ENCODE measurements at places on chromosomes 11 and 22.
A peak's percentile ranks its signal among the peaks of the same experiment; 100 is the strongest.

DNA sequence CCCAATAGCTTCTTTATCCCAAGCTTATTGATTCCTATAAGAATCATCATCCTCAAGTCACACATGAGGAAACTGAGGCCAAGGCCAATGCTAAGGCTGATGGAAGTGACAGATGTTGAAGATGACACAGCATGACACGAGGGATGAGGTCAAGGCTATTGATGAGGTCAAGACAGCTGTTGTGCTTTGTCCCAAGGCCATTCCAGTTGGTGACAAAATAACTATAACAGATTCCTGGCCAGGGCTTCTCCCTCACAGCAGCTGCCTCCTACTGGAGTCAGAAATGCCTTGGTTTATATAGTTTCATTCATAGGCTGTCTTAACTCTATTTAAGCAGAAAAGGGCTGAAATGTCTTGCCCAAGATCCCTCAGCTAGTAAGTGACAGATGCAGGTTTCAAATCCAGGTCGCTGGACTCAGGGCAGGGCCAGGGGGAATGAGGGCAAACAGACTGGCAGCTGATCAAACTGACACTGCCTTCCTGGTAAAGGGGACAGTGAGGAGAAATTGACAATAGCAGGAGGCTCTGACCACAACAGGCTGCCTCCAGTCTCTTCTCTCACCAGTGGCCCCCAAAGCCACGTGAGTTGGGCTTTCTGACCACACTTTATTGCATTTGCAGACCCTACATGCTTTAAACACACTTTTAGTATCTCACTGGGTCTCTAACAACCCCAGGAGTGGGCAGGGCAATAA, 16.5 kb downstream of the MIF start:
- DNase-seq: no peak

- no peak for DNase-seq
Observed at GRCh38 chr11:72762641-72763304, 10.6 kb upstream of the ARAP1 start.

DNA sequence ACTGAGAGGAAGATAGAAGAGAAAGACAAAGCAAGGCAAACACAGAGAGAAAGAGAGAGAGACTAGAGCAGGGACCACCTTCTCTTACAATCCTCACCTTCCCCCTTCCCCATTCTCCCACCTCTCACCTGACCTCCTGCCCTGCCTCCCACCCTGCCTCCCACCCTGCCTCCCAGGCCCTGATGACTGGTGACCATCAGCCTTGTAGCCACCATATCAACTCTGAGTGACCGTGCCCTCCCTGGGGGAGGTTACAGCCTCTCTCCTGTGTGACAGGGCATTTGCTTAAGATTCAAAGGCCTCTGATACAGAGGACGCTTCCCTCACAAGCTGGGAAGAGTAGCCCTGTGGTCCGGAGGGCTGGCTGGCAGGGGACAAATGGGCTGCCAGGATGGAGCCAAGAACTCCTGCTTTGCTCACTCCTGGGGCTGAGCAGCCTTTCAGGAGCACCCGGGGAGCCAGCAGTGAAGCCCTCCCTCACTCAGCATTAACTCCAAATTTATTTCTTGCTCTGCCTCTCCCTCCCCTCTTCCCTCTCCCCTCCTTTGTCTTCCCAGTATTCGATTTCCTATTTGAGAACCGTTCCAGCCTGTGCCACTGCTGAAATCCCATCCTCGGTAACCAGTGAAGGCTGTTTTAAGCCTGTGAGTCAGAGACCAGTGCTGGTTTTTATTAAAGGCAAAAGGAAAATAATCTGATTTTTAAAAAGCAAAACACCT, 125.2 kb upstream of the SYT13 start:
- DNase-seq: no peak

DNA sequence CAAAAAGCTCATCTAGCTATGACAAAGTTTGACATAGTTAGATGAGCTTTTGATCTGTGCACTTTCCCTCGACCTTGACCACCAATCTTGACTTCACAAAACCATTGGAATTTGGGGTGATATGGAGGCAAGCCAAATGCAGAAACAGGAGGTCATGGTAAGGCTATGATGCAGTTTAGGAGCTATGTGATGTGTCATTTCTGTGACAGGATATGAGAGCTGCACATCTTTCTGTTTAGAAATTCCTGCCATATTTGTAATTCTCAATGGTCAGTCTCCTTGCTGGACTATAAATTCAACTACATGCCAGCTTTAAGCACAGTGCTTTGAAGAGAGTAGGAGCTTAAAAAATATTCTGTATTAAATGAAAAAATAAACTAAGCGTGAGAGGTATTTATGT, 12.9 kb downstream of the OR51B6 start:
- no peak for DNase-seq

GRCh38 chr11:71372693-71373657, 75.2 kb downstream of the DHCR7 start:
- no peak for DNase-seq

DNA sequence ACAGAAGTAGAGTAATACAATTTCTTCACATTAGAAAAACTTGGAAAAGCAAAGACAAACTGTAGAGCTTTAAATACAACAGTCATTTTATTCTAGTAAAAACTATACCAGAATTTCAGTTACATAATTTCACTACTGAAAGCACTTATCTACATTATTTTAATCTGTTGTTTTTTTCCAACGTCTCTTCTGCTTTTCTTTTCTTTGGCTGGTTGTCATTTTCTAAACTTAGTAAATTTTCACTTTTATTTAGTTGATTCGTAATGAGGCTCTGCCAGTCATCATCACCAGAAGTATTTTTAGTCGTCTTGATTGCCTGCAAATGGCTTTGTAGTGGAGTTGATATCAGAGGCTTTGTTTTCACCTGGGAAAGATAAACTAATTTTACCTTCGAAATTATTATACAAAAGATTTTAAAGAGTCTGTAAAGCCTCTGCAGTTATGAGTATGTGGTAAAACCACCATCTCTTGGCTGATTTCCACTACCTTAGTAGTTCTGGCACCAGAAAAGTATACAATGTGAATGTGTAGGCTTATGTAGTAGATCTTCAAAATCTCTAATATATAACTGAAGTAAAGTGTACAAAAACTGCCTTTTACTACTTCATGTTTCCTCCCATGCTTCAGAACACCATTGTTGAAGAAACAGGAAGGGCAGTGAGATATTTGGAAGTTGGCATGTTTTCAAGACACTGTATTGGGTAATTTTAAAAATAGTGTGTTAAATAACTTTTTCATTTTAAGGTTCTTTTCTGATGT, 19.2 kb downstream of the EIF3M start:
- DNase-seq: no peak

- DNase-seq: no peak
Observed at GRCh38 chr11:119895981-119896380, 167.0 kb upstream of the NECTIN1 start.

- no peak for DNase-seq
Observed at GRCh38 chr22:49185312-49185969, 642.2 kb downstream of the BRD1 start.

DNA sequence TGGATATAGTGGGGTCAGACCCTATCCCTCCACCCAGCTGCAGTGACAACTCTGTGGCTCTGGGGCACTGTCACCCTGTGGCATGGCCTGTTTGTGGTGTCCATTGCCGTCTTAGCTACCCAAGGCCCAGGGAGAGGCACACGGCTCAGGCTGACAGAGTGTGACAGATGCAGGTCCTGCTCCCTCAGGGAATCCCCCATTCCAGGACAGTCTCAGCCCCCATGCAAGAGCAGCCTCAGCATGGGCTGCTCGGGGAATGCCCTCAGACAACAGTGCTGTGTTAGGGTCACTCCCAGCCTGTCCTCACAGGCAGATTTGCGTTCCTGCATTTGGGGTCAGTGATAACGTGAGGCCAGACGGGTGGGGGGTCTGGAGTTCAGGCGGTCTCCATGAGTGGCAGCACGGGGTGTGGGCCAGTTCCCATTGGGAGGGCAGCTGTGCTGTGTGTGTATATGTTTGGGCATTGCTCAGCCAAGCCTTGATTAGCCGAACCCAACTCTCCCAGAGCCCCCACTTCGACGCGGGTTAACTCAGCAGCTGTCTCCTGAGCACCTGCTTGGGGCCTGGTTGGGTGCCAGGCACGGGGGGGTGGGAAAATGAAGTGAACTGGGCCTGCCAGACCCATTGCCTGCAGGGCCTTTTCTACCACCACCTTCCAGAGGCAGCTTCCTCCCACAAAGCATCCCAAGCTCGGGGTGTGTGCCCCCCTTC, 5.3 kb upstream of the KCNQ1OT1 start:
- DNase-seq: no peak

DNA sequence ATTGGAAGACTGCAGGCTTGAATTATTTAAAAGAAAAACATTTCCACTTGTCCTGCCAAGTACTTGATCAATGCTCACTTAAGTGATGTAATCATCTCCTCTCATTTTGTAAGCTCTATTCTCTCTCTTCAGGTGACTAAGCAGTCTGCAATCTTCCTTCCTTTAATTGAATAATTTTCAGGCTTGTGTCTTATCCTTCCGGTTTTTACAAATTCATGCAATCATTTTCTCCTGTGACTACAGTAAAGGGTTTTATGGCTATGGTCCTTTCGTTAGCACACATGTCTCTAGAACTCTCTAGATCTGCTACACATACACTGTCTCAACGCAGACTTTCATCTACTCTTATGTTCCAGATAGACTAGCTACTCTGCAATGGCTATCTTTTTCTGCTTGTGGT, 12.6 kb upstream of the UPB1 start:
- DNase-seq: no peak

GRCh38 chr11:8283100-8283464, 19.4 kb upstream of the LMO1 start:
- no peak for DNase-seq

DNA sequence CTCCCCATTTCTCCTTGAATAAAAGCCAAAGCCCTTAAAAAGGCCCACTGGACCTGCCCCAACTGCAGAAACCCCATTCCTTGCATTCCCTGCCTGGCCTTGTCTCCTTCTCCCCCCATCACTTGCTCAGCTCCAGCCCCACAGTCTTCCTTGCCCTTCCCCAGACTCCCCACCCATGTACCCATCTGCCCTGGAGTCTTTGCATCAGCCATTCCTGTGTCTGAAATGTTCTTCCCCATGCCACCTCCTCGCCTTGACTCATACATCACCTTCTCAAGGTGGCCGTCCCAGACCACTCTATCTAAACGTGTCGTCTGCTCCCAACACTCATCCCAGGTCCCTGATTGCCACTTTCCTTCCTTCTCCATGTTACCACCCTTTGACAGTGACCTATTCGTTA, 77.4 kb upstream of the SHANK2 start:
- DNase-seq: no peak

DNA sequence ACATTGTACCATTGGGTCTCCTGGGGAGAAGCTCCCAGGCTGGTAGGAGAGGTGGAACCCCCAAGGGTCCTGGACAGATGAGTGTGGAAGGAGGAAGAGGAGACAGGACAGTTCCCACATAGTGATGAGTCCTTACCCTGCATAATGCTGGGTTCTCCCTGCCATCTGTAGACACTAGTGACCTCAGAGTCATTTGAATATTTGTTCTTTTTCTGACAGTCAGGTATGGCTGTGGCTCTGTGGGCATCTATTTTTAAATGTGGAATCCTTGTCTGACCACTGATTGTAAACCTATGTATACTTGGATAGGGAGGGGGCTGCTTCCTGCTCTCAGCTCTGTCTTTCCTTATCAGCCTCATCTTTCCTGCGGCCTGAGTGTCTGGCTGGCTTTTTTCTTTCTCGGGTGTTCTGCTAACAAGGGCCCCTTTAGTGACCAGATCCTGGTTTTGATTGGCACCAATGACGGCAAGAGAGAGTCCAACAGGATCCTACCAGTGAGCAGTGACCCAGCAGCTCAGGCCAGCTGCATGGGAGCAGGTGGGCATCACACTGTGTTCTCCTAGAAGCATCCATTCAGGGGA, 2.6 kb upstream of the SLC5A1 start:
- DNase-seq: no peak

DNA sequence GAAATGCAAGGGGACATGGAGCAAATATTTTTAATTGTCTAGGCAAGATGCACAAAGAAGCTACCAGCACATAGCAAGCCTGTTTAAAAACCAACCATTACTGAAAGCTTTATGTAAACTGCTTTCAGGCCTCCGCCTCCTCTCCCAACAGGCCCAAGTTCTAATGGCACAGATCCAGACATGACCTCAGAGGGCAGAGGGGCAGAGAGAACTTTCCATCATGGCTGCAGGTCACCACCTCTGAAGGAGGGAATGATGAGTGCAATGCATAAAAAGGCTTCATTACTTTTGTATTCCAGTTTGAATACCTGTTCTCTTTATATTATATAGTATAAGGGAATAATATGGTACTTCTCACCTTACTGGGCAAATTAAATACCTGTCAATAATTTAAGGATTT, 15.2 kb downstream of the DDX17 start:
- DNase-seq: no peak

DNA sequence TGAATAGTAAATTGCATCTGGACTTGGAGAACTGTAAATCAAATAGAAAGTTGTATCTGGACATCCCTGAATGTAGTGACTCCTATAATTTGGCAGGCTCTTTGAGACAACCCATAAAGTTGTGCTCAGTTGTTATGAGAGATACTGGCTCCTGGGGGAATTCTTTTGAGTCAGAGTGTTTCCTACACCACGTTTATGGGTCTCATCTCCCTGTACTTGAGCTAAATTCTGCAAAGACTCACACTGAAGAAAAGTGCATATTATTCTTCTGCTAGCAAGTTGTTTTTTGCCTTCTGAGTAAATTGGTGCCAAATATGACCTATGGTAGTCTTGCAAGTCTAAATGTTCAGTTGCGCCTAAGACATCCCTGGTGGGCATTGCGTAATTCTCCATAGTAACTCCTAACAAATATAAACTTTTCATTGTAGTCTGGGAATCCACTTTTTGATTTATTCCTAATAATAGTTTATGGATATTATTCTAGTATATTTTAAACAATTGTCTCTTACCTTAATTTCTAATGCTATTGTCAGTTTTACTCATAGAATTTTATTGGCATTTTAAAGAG, 5.0 kb downstream of the ZNF215 start:
- no peak for DNase-seq

- peak; percentile 41 for DNase-seq
Observed at GRCh38 chr11:61567286-61568061, 13.4 kb downstream of the SYT7 start.

GRCh38 chr22:21837248-21837979, 30.0 kb downstream of the MAPK1 start:
- DNase-seq: no peak

GRCh38 chr11:96481204-96481603, 91.4 kb downstream of the JRKL start:
- DNase-seq: no peak

DNA sequence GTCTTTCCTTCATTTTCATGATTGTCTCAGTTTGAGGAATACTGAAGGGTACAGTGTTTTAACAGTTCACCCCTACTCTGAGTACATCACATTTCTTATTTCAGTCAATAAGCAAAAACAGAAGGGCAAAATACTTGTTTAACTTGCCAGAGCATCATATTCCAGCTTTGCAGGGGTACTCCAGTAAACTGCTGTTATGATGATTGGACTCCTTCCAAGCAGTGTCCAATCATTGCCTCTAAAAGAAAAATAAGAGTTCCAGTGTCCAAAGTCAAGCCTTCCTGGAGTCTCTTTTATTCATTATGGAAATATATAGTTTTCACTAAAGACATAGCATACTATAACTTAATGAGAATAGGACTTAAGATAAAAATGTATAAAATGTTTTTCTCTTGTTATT, 105.1 kb downstream of the FANCF start:
- no peak for DNase-seq

- DNase-seq: no peak
Observed at GRCh38 chr11:32255841-32256240, 165.0 kb downstream of the RCN1 start.
